ENCODE measurements at places on chromosomes 5 and 9.
A peak's percentile ranks its signal among the peaks of the same experiment; 100 is the strongest.

GRCh38 chr9:72371151-72371550 is 6.1 kb upstream of the ZFAND5 start:
- DNase-seq, result no peak

DNA sequence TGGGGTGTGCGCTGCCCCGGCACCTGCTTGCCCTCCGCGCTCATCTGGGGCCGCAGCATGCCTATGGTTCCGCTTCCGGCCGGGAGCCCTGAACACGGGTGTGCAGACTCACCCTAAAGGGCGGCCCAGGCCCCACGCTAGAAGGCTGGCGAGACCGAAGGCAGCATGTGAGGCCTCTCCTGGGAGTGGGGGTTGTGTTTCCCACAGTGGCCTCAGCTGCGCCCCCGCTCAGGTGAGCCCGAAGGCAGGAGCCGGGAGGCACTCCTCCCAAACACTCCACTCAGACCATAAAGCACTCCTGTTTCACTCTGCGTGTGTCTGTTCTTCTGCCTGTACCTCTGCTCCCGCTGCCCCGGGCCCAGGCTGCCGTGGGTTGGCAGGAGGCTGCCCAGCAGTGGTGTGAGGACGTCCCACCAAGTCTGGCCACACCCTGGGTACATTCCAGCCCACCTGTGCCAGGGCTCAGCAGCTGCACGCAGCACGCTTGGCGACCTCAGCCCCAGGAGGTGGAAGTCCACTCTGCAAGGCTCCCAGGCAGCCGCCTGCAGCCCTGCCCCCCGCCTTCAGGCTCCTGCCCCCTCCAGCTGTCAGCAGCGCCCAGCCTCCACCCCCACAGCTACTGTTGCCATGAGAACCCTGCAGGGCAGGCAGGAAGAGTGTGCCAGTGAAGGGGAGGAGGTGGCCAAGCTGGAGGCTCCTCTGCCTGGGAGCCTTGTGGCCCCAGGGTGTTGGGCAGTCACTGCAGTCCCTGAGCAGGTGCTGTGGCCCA is 1.2 kb upstream of the AJM1 start:
- no peak for DNase-seq

DNA sequence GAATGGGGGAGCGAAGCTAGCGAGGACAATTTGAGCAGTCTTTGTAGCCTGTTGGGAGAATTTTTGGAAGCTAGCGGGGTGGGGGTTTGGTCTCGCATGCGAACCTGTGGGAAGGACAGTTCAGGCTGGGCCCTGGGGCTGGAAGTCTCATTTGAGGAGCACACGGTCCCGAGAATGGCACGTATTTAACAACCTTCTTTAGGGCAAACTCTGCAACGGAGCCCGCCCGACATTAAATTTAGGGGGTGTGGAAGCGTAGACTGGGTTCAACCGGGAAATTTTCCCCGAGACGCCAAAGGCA is 35.2 kb upstream of the NFIB start:
- no peak for DNase-seq

DNA sequence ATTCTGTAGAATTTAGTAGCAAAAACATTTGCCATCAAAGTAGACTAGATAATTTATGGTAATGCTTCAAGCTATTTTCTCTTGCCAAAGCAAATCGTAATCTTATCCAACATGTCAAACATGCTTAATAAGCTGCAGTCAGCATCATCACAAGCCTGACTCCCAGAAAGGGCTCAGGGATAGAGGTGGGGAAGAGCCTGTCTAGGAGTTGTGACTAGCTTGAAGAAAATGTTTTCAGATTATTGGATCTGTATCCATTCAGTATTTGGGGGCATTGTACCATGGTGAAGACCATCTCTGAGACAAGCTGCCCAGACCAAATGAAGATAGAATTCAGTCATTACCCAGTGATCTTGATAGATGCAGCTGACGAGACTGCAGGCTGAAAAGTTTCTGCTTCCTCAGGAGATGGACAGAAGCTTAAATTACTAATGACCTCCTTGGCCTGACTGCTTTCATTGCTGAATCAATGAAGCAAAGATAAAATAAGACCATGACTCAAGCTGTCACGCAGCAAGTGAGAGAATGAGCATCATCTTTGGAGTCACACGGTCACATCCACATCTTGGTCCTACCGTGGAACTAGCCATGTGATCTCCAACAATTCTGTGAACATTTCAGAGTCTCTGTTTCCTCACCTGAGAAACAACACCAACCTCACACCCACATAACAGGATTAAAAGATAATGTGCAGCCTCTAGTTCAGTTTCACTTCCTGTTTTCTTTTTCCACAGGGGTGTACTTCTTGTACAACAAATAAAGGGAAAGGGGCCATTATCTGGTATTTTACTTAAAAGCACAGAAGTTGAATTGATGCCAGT is 9.4 kb downstream of the ERAP2 start:
- DNase-seq, result no peak

DNA sequence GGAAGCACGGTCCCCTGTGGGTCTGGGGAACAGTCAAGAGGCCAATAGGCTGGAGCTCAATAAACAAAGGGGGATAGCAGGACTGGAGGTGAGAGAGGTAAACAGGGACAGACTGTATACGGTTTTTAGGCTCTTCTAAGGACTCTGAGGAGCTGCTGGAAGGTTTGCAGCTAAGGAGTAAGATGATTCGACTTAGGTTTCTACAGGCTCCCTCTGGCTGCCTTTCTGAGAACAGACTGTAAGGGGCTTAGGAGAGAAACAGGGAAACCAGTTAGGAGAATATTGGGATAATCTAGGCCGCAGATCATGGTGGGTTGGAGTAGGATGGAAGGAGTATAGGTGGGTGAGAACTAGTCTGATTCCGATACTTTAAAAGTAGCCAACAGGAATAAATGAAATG is 10.4 kb downstream of the CDK5RAP2 start:
- no peak for DNase-seq

GRCh38 chr5:15183520-15183919 is 311.9 kb upstream of the ANKH start:
- no peak for DNase-seq

DNA sequence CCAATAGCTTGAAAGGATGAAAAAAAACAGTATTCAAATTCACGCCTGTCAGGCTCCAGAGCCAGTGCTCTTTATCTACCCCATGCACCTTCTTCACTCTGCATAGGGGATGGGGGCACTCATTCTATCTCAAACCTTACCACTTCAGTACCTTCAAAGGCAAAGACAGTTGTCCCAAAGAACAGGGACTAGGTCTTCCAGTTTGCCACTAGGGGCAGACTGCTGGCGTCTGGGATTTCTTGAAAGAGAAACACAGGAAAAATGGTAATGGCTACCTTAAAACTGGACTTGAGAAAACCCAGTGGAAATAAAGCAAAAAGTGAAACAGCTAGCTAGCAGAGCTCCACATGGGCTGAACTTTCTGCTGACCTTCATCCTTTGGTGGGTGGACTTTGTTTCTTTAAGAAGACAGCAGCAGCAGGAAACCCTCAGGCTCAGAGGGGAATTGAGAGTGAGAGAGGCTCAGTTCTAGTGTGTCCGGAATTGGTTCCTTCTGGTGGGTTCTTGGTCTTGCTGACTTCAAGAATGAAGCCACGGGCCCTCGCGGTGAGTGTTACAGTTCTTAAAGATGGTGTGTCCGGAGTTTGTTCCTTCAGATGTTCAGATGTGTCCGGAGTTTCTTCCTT is 41.0 kb upstream of the SLC36A1 start:
- DNase-seq, result no peak

DNA sequence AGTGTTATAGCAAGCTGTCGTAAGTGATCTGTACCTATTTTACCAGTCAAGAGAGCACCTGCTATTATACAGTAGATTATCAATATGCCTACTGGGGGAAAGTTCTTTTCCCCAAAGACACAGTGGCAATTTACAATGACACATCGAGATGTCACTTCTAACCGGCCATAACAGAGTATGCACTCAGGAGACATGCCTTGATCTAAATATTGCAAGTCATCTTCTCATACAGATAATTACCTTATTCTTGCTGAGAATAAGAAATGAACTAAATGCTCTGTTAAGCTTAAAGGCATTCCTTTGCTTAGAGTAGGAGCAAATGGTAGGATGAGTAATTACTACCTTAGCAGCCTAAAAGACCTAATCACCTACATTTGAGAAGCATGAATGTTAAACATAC is 71.6 kb downstream of the PKD2L2 start:
- DNase-seq, result no peak

- DNase-seq, result peak; percentile 55
Measured at GRCh38 chr5:151086905-151087360, 6.1 kb upstream of the TNIP1 start.
